ENCODE measurements at places on chromosomes 1 and 21.

GRCh38 chr1:178938959-178939317, 68.1 kb upstream of the ANGPTL1 start:
- DNase-seq: no peak

DNA sequence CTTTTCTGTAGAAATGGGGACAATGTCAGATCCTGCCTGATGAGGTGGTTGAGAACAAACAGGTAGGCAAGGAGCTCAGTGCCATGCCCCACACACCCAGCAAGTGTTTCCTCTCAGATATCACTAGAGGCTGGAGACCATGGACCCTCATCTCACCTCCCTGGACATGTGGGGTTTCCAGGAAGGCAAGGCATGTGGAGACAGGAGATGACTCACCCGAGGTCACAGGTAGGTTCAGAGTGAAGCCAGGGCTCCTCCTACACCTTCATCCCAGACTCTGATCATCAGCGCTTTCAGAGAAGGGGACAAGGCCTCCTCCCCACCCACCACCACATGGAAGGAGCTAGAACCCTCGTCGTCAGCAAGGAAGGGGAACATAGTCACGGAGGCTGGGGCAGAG, 69.2 kb downstream of the MATN1 start:
- no peak for DNase-seq

DNA sequence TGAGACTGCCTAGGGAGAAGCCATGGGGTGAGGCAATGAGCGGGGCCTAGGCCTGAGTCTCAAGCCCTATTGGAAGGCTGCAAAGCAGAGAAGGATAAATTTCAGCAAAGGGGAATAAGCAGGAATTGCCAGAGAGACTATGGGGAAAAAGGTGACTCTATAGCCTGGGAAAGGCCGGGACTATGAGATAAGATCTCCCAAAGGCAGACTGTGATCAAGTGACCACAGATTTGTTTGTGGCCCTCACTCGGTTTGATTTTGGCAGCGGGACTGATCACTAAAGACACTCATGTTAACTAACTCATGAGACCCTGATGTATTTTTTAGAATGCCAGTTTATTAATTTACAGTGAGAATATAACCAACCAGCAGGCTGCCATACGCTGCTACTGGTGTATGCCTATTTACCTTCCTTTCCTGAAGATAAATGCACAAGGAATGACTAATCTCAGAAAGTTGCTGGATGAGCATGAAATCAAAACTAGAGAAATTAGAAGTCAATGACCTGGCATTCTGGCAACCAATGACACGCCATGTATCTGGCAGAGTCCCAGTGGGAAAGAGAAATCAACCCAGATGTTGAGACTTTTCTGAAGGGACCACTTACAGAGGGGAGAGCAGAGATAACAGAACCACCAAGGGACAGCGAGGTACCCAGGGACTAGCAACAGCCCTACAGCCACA, 4.3 kb downstream of the HSF2BP start:
- no peak for DNase-seq

DNA sequence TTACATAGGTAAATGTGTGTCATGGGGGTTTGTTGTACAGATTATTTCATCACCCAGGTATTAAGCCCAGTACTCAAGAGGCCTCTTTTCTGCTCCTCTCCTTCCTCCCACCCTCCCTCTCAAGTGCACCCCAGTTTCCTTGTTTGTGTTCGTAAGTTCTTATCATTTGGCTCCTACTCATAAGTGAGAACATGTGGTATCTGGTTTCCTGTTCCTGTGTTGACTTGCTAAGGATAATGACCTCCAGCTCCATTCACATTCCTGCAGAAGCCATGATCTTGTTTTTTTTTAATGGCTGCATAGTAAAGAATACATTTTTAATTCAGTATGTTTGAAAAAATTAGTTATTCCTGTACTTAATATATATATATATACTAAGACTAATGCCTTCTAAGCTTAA, 107.7 kb downstream of the CLDN17 start:
- DNase-seq: no peak

- DNase-seq: no peak
Observed at GRCh38 chr1:21821385-21822019, 9.4 kb downstream of the LDLRAD2 start.

DNA sequence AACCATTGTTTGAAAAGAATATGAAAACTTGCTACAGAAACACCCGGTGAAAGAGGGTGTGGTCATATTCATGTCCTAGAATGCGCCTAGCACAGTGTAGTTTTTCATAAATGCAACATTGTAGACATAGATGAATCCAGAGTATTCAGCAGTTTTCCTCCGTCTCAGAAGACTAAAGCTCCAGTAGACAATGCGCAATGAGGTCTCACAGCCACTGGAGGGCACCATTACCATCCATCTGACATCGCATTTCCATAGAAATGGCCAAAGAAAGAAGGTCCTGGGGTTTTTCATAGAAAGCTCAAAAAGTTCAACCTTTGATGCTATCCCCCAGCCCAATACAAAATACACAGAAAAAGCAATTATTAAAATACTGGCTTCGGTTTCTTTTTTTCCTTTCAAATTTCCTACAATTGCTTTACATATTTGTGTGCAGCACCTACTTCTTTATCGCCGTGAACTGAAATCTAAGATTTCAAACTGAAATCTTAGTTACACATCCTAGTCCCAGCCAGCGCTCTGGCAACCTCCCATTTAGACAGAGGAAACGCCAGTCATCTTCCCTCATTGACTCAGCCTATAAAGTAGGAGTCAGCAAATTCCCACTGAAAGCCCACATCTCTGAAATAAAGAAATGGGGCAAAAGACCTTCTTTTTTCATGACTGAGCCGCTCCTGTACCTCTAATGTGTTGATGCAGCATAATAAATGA, 3.9 kb upstream of the CD58 start:
- peak; percentile 55 for DNase-seq

GRCh38 chr1:53061859-53062707, at the start of gene PODN:
Gene PODN (plus strand): TSS chr1:53062213. CDS start chr1:53069856, 7,643 bp downstream.
- no peak for DNase-seq

All from stimulated activated CD4-positive, alpha-beta T cell treated with anti-CD3 and anti-CD28 coated beads, Interleukin-1b, Interleukin-23, amount 100 ng/mL, for 48 hours (primary cell).